ENCODE measurements at places on chromosomes 1 and 21.
A peak's percentile ranks its signal among the peaks of the same experiment; 100 is the strongest.

- DNase-seq, result no peak
Observed at GRCh38 chr1:206873603-206874188, 8.3 kb downstream of the IL20 start.

DNA sequence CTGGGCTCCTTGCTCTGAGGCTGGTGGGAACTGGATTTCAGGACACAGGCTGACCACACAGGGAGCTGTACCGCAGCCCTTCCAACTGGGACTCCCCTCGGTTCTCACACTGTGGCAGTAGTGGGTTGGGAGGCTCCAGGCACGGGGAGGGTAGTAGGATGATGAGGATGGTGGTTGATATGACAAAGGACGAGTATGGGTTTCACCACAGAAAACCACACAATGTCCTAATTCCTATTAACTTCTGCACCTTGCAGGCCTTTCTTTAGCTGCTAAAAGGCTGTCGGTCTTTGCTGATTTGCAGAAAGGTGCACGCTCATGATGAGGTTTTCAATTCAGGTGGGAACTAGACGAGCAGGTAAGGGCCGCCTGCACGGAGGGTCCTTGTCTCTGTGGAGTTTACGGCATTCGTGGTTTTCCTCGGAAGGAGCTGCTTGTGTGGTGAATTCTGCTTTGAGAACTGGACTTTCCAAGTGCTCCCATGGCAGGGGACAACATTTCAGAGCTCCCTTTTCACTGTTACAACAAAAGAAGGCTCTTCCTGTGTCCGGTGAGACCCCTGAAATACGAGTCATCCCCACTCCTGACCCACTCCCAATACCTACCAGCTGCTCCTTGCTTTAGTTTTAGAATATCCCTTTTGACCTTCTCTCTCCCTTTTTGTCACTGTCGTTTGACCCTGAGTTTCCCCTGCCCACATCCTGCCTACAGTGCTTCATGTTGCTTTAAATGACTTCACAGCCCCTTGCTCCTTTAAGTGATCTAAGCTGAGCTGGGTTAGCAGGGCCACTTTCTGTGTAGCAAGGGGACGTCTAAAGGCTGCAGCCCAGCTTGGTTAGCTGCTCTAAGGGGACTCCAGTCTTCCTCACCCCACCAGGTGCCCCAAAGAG, 125.1 kb downstream of the MRPS6 start:
- no peak for DNase-seq

DNA sequence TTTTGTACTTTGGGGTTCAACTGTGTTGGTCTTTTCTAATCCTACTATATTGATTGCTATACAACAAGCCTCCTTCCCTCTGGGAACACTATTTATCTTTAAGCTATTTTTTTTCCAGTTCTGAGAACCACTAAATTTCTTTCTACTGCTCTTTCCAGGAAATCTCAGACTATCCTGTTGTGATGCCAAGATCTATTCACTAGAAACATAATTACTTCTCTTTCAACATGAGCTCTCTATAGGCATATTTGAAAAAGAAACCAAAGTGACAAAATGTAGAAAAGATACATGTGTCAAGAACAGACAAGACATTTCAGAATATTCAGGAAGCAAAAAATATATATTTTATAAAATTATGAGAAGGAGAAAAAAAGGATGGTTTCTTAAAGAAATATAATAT, 82.9 kb downstream of the SLC44A5 start:
- DNase-seq, result no peak

GRCh38 chr1:30132602-30133286, 590.6 kb downstream of the MATN1 start:
- DNase-seq, result no peak

DNA sequence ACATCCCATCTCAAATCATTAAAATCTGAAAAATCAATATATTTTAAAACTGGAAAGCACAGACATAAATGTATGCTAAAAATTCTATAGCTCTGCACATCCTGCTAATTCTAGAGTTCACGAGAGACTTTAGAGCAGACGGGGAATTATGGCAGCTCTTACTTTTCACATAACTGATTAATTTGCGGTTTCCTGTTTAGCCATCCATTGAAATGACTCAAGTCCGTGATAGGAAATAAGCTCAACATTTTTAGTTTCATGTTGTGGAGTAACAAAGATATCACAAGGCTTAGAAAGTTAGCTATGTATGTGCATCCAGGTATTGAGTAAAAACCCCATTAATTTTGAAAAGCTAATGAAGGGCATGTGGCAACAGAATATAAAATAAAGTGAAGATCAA, 123.2 kb downstream of the SMYD2 start:
- no peak for DNase-seq

- peak; percentile 15 for DNase-seq
Observed at GRCh38 chr21:34582506-34583150, 32.3 kb downstream of the RCAN1 start.

Measured in GDM1 (cell line).